ENCODE measurements at places on chromosomes 16 and 17. TPM values are rescaled to one million over a fixed set of nuclear protein-coding genes. Genes with fewer than 3 reads are reported as not detected.
A peak's percentile ranks its signal among the peaks of the same experiment; 100 is the strongest.

GRCh38 chr16:66551348-66551759 is 1.0 kb upstream of the CKLF start:
- H3K4me1 ChIP-seq, result peaks cover 58% of the 10 kb centered on the region
- H3K27ac ChIP-seq, result peak overlapping the region; percentile 88
- peak overlapping the region; percentile 94 for H3K4me3 ChIP-seq
- no peaks in the 10 kb centered on the region for H3K27me3 ChIP-seq
- no peak for DNase-seq

DNA sequence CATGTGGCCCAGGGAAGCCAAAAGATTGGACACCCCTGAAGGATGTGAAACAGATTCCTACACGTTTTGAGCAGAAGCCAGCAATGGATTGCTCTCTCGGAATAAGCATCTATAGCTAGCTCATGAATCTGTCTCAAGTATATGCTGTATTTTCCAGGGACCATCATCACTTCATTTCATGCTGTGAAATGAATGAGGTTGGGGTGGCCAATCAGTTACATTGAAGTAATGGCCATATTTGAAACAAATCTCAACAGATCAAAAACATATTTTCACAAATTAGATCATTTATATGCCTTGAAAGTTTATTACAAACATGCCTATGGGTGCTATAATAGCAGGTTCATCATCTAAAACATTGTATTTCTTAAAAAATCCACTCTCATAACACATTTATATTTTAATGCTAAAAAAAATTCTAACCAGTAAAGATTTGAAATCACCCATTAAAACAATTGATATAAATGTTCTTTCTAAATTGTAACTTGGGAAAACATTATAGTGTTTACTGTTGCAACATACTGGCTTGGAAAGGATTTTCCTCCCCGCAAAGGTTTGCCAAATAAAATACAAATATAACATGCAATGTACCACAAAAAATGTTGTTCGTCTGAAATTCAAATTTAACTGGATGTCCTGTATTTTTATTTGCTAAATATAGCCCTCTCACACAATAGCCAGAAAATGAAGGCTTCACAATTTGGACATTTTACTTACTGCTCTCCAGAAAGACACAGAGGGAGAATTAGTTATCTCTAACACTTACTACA is 743.6 kb downstream of the KCNJ2 start:
- no peak overlapping the region for H3K27ac ChIP-seq
- no peaks in the 10 kb centered on the region for H3K27me3 ChIP-seq
- no peaks in the 10 kb centered on the region for H3K4me1 ChIP-seq
- H3K36me3 ChIP-seq, result no peaks in the 10 kb centered on the region

GRCh38 chr17:13582776-13583547 is 18.8 kb downstream of the HS3ST3A1 start:
- H3K4me3 ChIP-seq, result peak overlapping the region; percentile 8
- peaks cover 7% of the 10 kb centered on the region for H3K36me3 ChIP-seq
- peaks cover 24% of the 10 kb centered on the region for H3K4me1 ChIP-seq
- DNase-seq, result no peak

GRCh38 chr17:80901319-80901718 is 90.3 kb upstream of the CHMP6 start:
- no peak for DNase-seq
- H3K36me3 ChIP-seq, result peaks cover 12% of the 10 kb centered on the region
- H3K27me3 ChIP-seq, result no peaks in the 10 kb centered on the region

- no peaks in the 10 kb centered on the region for H3K36me3 ChIP-seq
- no peak overlapping the region for H3K27ac ChIP-seq
- H3K27me3 ChIP-seq, result no peaks in the 10 kb centered on the region
- no peaks in the 10 kb centered on the region for H3K4me1 ChIP-seq
Observed at GRCh38 chr16:1184156-1184868, 31.4 kb downstream of the CACNA1H start.

GRCh38 chr17:16272111-16272840 is 55.3 kb downstream of the PIGL start:
- H3K36me3 ChIP-seq, result peaks cover 5% of the 10 kb centered on the region
- H3K4me3 ChIP-seq, result no peak overlapping the region
- no peak overlapping the region for H3K27ac ChIP-seq
- H3K27me3 ChIP-seq, result no peaks in the 10 kb centered on the region

GRCh38 chr17:68697850-68698361 is 96.7 kb upstream of the FAM20A start:
- H3K4me3 ChIP-seq, result no peak overlapping the region
- no peaks in the 10 kb centered on the region for H3K36me3 ChIP-seq
- H3K4me1 ChIP-seq, result peaks cover 5% of the 10 kb centered on the region
- no peak overlapping the region for H3K27ac ChIP-seq

- H3K4me1 ChIP-seq, result peaks cover 6% of the 10 kb centered on the region
- H3K27ac ChIP-seq, result no peak overlapping the region
- H3K27me3 ChIP-seq, result peaks cover 15% of the 10 kb centered on the region
- H3K4me3 ChIP-seq, result no peak overlapping the region
- H3K36me3 ChIP-seq, result no peaks in the 10 kb centered on the region
Observed at GRCh38 chr17:79231766-79232287, 157.2 kb downstream of the ENGASE start.

- no peak overlapping the region for H3K4me3 ChIP-seq
- no peak for DNase-seq
- no peaks in the 10 kb centered on the region for H3K36me3 ChIP-seq
- no peak overlapping the region for H3K27ac ChIP-seq
- H3K4me1 ChIP-seq, result no peaks in the 10 kb centered on the region
Observed at GRCh38 chr16:64380751-64381150, 741.1 kb downstream of the CDH11 start.

GRCh38 chr17:27299384-27300049 is 5.6 kb downstream of the WSB1 start:
- H3K27ac ChIP-seq, result peak overlapping the region; percentile 44
- peaks cover 25% of the 10 kb centered on the region for H3K36me3 ChIP-seq
- no peak for DNase-seq
- peak overlapping the region; percentile 60 for H3K4me3 ChIP-seq

DNA sequence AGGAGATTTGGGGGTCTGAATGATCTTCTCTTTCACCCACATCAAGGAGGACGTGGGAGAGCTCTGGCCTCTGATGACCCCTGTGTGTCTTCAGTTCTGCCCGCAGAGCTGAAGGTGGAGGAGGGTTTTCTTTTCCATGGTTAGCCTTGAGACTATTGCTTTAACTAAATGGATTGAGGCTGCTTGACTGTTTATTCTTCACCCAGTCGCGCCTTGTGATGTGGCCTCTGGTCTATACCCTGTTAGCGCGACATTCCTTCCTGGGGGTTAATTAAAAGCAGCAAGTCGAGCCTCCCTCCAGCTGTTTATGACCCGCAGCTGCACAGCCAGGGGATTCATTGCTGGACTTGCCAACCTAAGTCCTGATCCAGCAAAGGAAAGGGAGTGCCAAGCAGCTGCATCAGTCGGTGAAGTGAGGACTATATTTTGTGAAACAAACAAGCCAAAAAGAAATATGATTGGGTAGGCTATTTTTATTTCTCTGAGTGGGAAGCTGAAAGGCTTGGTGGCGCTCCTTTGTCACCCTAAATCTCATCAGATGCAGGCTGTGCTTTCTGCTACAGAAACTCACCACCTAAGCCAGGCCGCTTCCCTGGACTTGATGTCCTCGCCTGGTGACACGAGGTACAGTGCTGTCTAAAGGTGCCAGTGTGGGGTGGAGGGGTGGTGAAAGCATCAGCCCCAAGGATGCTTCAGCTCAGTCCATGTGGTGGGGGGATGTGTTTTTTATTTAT is 11.0 kb upstream of the SEC14L1 start:
- H3K27ac ChIP-seq, result no peak overlapping the region
- H3K4me3 ChIP-seq, result no peak overlapping the region
- peaks cover 3% of the 10 kb centered on the region for H3K36me3 ChIP-seq
- H3K27me3 ChIP-seq, result no peaks in the 10 kb centered on the region

Gene CLN3
- total RNA-seq, result 56.3 TPM

DNA sequence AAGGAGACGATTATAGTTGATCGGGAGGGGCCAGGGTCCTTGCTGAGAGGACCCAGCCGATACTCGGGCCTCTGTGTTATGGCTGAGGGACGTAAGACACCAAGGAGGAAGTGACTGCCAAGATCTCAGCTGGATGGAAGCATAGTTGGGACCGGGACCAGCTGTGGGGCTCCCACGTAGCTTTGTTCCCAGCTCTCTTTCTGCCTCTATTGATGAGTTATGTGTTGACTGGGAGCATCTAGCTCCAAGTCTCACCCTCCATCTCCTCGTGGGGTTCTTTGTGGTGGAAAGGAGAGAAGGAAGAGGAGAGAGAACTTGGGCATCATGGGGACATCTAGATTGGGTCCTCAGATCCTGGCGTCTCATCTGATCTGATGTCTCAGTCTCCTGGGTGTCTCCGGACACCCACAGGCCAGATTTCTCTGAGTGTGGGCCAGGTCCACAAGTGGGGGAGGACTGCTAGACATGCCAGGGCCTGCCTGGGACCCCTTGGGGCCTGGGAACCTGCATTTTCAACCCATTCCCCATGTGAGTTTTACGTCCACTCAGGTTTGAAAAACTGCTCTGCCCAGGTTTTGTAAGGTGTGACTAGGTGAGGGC is 1.0 kb downstream of the MGRN1 start:
- DNase-seq, result no peak
- peaks cover 20% of the 10 kb centered on the region for H3K4me1 ChIP-seq
- H3K27ac ChIP-seq, result peak overlapping the region; percentile 98
- H3K27me3 ChIP-seq, result no peaks in the 10 kb centered on the region
- peak overlapping the region; percentile 100 for H3K4me3 ChIP-seq

GRCh38 chr16:48539485-48540221 is 70.3 kb downstream of the N4BP1 start:
- H3K4me1 ChIP-seq, result peaks cover 9% of the 10 kb centered on the region
- H3K4me3 ChIP-seq, result no peak overlapping the region
- H3K27me3 ChIP-seq, result no peaks in the 10 kb centered on the region
- no peak for DNase-seq
- H3K36me3 ChIP-seq, result peaks cover 7% of the 10 kb centered on the region

GRCh38 chr17:9788601-9789000 is 2.8 kb downstream of the DHRS7C start:
- peak overlapping the region; percentile 68 for H3K27ac ChIP-seq
- DNase-seq, result no peak
- peaks cover 6% of the 10 kb centered on the region for H3K27me3 ChIP-seq
- peaks cover 17% of the 10 kb centered on the region for H3K4me1 ChIP-seq

DNA sequence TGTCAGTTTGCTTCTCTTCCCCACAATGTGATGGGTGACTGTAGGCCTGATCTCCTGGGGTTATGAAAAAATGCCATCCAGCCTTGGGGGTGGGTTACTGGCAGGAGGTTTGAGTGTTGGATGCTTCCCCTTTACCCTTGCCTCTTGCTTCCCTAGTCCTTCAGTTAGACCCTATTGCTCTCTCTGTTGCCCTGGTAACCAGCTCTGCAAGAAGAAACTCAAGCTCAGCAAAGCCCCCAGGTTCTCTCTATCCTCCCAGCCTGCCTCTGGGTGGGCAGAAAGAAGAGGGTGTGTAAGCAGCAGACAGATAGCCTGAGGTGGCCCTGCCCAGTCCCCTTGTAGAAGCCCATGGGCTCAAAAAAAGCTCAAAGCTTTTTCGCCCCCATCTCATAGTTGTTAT is 2.8 kb upstream of the RAPGEFL1 start:
- no peaks in the 10 kb centered on the region for H3K27me3 ChIP-seq
- no peak for DNase-seq
- H3K4me3 ChIP-seq, result no peak overlapping the region
- H3K4me1 ChIP-seq, result peaks cover 21% of the 10 kb centered on the region
- H3K36me3 ChIP-seq, result peaks cover 26% of the 10 kb centered on the region

DNA sequence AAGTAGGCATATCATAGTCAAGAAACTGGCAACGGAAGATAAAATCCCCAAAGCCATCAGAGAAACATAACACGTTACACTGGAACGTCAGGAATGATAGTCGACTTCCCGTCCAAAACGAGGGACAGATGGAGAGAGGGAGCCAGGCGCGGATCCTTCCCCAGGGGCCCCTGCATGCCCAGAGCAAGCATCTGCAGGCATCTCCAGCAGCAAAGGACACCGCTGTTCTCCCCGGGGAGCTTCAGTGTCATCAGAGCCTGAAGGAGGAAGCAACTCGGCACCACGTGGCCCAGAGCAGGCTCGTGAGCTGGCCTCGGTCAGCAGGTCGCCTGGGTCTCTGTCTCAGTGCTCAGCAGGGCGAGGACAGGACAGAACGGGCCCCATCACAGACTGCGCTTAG is 50.1 kb downstream of the LMF1 start:
- H3K4me1 ChIP-seq, result peaks cover 23% of the 10 kb centered on the region
- peaks cover 18% of the 10 kb centered on the region for H3K36me3 ChIP-seq
- H3K4me3 ChIP-seq, result peak overlapping the region; percentile 14

Gene CACNG3
- not detected for total RNA-seq

Gene TBC1D28
- not detected for total RNA-seq

- peaks cover 4% of the 10 kb centered on the region for H3K36me3 ChIP-seq
- DNase-seq, result no peak
- no peak overlapping the region for H3K4me3 ChIP-seq
- no peak overlapping the region for H3K27ac ChIP-seq
- no peaks in the 10 kb centered on the region for H3K27me3 ChIP-seq
Observed at GRCh38 chr16:27366687-27367460, 35.1 kb upstream of the IL21R start.

Gene GGT6
- total RNA-seq, result 1.0 TPM

DNA sequence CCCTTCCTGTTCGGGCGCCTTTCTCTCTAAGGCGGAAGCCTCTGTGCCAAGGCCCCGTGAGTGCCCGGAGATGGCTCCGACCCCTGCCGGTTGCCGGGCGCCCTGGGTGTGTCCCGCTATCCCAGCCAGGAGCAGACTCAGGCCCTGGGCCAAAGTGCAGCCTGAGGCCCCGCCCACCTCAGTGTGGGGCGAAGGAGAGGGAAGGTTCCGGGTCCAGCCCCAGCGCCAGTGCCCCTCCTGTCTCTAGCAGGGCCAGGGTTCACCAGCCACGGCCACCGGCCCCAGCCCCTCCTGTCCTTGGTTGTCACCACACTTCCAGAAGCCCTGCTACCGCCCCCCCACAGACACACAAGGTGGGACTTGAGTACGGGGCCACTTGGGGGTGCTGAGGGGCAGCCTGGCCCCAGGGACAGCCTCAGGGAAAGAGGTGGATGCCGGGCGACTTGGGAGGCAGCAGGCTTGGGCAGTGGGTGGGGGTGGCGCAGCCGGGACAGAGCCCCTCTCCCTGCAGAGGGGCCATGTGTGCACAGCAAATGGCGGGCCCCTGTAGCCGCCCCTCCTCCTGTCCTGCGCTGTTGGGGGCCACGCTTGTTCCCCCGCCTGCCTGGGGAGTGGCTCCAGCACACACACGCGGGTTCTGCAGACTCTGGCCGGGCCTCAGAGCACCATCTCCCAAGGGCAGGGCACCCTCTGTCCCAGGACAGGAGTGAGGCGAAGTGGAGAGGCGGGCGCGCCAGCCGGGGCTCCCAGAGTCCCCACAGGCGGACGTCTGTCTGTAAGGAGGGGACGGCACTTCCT is 6.0 kb downstream of the C1QTNF8 start:
- no peak overlapping the region for H3K27ac ChIP-seq
- no peaks in the 10 kb centered on the region for H3K4me1 ChIP-seq
- peaks cover 12% of the 10 kb centered on the region for H3K27me3 ChIP-seq
- no peak for DNase-seq
- no peak overlapping the region for H3K4me3 ChIP-seq

GRCh38 chr17:42559075-42559474 is 2.9 kb upstream of the COASY start:
- no peak overlapping the region for H3K4me3 ChIP-seq
- H3K36me3 ChIP-seq, result peaks cover 3% of the 10 kb centered on the region
- H3K27ac ChIP-seq, result no peak overlapping the region
- peaks cover 29% of the 10 kb centered on the region for H3K4me1 ChIP-seq

Gene TBX6
- total RNA-seq, result 1.6 TPM

GRCh38 chr16:69924041-69924775 is 26.9 kb upstream of the CLEC18A start:
- no peaks in the 10 kb centered on the region for H3K27me3 ChIP-seq
- peak overlapping the region; percentile 48 for H3K27ac ChIP-seq
- peaks cover 25% of the 10 kb centered on the region for H3K4me1 ChIP-seq
- no peak for DNase-seq

All from type B pancreatic cell (in vitro differentiated cells).